Activated naive CD4-positive, alpha-beta T cell treated with anti-CD3 and anti-CD28 coated beads for 36 hours (primary cell): ENCODE measurements at places on chromosomes 2 and 18. TPM values are rescaled to one million over a fixed set of nuclear protein-coding genes. Genes with fewer than 3 reads are reported as not detected.

FBXO15 gene
- total RNA-seq: 1.2 TPM

ZNF236 gene
- 13.7 TPM for total RNA-seq

NXPH2 gene
- not detected for total RNA-seq

DNA sequence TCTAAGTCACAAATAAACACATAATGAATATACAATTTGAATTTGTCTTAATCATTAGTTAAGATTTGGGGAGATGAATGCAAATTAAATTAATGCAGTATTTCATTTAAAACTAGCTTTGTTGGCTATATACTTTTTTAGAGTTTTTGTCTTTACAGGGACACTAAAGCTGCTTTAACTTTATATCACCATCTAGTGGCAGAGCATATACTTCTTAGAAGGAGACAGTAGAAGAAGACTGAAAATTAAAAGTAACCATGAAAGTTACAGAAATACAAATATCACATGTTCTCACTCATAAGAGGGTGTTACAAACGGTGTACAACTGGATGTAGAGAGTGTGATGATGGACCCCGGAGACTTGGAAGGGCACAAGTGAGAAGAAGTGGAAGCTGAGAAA lies 268.3 kb upstream of the NETO1 start:
- no peak for DNase-seq

DNA sequence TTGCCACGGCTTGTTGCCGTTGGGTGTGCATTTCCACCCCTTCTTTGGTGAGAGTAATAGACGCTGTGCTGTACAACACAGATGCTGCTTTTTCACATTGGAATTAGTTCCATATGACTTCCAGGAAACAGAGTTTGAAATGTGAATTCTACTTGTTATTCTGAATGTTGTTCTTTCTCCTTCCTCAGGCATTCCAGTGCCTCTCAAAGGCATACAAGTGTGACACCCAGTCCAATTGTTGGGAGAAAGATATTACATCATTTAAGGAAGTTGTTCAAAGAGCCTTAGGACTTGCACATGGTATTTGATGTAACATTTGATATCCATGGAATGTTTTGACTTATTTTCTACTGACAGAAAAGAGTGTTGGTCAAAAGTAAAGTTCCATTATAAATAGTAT lies 134.4 kb upstream of the LTBP1 start:
- no peak for DNase-seq

GRCh38 chr2:120189189-120189588 lies 34.0 kb downstream of the TMEM185B start:
- DNase-seq: no peak

DNA sequence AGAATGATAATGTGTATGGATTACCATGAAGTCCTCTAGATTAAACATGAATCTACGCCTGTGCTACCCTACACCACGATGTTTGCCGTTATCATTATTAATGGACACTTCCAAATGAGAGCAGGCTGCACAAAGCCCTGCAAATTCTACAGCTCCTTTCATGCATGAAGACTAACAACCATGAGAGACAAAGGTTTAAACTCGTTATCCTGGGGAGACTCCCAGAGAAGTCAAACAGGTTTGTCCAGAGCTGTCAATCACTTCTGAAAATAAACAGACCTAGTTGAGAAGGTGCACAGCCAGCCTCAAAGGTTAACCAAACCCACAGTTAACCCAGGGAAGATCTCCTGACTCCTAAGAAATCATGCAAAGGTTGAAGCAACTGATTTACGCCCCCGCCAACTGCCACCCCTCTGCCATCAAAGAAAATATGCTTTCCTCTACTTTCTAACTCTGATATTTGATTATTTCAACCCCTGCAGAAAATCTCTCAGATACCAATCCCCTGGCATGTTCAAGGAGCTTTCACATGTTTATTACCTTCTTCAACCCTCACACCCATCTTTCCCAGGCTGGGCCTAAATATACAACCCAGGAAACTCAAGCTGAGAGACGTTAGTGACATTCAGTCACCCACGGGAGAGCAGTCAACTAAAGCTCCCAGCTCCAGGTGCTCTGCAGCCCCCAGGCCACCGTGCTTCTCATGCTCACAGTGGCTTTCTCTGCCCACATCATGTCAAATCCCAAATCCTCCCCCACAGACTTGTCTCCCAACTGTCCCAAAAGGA lies 35.9 kb downstream of the MYO5B start:
- DNase-seq: no peak

GRCh38 chr2:75079575-75079974 lies 119.7 kb downstream of the TACR1 start:
- DNase-seq: no peak

- no peak for DNase-seq
Observed at GRCh38 chr2:69940691-69941090, 20.7 kb downstream of the ASPRV1 start.

DNA sequence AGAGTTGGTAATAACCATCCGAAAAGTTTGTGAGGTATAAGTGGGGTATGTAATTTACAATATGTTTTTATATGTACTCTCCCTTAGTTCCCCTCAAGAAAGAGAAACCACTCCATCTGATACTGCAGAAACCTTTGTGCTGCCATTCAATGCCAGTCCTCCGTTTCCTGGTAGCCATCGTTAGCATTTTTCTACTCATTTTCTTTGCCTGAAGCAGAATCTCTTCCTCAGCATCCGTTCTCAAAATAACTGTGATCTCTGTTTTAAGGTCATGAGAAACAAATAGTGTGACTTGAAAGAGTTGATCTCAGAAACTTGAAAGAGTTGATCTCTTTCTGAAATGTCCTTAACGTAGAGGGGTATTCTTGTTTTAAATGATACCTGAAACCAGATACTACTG lies 996 bp downstream of the PTCD3 start:
- peak; percentile 10 for DNase-seq

- DNase-seq: no peak
Observed at GRCh38 chr2:75607988-75608683, 38.4 kb upstream of the MRPL19 start.

DNA sequence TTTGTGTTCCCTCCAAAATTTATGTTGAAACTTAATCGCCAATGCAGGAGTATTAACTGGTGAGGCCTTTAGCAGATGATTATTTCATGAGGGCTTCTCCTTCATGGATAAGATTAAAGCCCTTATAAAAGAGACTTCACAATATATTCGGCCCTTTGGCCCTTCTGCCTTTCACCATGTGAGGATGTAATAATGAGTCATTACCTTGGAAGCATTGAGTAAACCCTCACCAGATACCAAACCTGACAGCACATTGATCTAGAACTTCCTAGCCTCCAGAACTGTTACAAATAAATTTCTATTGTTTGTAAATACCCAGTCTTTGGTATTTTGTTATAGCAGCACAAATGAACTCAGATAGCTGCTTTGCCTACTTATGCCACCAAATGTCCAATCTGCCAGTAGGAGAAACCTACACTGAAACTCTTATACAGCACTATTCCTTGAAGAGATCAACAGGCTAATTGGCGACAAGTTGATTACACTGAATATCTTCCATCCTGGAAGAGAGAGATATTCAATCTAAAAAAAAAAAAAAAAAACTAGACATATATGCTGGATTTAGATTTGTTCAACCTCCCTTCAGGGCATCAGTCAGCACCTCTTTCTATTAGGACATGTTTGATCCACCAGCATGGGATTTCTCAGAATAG lies 125.9 kb upstream of the COL5A2 start:
- DNase-seq: no peak

DNA sequence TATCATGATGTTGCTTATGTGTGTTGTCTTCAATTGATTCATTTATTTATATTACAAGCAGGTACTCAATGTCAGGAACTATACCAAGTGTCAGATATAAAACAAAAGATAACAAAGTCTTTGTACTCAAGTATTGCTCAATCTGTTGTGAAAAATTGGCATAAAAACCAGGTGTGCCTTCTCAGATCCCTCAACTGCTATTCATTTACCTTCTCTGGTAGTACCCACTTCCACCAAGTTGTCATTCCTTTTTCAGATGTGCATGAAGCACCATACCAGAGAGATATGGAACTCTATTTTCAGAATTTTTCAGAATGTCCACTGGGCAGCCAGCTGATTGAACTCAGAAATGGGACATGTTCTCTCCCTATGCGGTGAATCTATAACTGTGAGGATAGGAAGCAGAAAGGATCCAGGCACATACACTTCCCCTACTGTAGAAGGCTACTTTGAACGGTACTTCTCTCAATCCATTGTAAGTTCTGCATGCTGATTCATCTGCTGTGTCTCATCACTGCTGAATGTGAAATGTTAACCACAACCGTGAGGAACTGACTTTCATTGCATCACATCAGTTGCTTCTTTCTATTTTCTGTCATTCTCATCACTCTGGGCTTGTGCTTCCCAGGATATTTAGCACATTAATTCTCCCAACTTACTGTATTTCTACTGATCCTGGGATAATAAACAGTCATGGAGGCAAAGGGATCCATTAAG lies 1621.3 kb downstream of the SUCLG1 start:
- no peak for DNase-seq

DNA sequence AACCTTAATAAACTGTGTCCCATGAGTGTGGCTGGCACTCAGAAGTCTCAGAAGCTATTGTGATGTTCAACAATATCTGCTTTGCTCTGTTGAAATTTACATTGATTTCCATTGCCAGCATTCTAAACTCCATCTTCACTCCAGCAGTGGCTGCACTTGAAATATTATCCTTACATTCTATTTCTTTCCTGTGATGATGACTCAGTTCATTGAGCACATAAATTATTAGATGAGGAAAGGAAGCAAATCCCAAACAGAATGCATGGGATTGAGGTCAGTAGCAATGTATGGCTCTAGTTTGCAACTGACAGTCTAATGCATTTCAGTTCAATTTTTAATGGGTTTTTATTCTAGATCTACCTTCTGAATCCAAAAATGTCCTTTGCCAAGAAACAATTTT lies 92.4 kb upstream of the TTN start:
- DNase-seq: no peak
